ENCODE measurements at places on chromosomes 3 and 15.

GRCh38 chr15:30905821-30906220 lies 2.1 kb downstream of the FAN1 start:
- DNase-seq: no peak

DNA sequence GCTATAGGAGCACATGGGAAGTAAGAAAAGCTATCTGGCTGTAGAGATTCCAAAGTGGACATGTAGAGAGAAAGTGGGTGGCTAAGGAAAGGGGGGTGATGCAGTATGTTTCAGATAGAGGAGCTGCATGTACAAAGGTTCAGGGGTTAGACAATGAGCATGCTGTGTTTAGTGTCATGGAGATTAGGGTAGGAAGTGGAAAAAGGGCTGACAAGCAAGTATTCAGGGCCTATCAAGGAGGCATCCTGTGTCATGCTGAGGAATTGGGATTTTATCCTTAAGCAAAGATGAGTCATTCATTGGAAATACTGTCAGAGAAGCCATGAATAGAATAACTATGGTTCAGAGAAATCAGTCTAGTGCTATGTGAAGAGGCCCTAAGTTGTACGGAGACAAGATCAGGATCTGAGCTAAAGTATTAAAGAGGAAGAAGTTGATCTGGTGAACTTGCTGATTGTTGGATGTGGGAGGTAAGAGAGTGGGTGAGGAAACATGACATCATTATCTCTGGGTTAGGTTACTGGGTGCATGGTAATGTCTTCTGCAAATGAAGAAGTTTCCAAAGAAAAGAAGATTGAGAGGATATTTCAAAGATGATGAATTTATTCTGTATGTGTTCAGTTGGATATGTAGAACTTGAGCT lies 176.7 kb upstream of the GOLIM4 start:
- no peak for DNase-seq

DNA sequence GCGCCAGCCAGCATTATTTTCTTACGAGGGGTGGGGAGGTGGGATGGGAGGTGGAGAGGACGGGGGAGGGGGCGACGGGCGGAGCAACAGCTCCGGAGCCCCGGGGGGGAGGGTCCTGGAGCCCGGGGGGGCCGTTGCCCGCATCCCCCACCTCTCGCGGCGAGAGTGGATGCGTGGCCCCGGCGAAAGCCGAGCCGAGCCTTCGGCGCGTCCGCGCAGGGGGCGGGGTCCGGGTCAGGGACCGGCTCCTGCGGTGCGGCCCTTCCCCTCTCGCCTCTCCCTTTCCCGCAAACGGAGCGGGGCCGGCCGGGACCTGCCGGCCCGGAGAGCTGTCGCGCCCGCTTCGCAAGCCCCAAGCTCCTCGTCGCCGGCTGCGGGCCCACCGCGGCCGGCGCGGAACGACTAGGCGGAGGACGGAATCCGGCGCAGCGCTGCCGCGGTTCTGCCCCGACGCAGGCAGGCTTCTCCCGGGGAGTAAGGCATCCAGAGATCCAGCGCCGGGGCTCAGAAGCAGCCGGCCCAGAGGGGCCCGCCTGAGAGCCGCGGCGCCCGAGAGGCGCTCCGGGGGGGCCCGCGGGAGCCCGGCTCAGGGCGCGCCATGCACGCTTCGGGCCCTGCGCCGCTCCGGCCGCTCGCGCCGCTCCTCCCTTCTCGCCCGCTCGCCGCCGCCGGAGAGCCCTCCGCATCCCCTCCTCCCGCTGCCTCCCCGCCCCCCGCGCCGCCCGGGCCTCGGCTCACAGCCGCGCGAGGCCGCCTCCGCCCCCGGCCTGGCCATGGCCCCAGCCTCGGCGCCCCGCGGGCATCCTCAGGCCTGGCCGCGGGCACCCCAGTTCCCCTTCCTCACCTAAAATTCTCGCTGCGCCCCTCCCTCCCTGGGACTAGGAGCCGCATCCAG lies 459 bp upstream of the ADCY5 start:
- no peak for DNase-seq

GRCh38 chr3:99542767-99543518 lies 95.5 kb upstream of the COL8A1 start:
- no peak for DNase-seq

DNA sequence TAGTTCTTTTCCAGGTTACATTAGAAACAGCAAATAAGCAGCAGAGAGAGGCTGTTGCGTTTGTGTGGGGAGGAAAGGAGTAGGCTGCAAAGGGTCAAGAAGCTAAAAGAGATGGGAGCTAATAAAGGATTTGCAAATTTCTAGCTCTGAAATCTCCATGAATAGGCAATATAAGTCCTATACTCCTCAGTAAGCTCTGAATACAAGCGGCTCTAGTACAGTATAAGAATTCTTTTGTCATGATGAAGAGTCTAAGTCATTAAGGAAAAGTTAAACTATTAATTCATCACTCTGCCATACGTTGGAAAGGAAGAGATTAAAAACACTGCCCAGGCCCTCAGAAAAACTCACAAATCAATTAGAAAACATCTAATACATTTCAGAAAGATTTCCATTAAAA lies 59.3 kb downstream of the CEP152 start:
- DNase-seq: no peak

- no peak for DNase-seq
Observed at GRCh38 chr15:39641191-39641889, 60.5 kb downstream of the THBS1 start.

DNA sequence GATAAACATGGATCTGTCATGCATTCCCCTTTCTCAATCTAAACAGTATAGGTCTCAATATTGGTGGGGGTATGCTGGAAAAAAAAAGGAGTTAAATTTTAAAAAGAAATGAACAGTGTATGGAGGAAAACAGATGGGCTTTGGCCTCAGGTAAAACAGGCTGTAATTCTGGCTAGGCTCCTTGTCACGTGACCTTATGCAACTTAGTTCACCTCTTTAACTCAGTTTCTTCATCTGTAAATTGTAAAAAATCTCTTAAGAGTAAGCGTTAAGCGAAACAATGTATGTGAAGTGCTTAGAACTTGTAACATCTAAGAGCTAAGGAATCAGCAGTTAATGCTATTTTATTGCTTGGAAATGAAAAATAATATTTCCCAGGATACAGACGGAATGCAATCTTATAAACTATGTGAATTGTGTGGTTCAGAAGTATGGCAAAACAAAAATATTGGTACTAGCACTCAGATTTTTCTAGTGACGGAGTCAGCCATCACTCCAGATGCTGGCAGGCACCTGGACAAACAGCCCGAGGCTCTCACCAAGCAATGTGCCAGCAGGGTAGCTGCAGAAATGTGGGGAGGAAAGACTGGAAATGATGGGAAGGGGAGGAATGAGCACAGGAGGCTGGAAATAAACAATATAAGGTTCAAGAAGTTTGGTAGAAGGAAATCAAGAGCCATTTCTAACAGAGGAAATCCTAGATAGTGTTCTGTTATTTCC lies 172.8 kb downstream of the USP13 start:
- no peak for DNase-seq

- no peak for DNase-seq
Observed at GRCh38 chr15:69760258-69760845, 307.7 kb downstream of the RPLP1 start.

DNA sequence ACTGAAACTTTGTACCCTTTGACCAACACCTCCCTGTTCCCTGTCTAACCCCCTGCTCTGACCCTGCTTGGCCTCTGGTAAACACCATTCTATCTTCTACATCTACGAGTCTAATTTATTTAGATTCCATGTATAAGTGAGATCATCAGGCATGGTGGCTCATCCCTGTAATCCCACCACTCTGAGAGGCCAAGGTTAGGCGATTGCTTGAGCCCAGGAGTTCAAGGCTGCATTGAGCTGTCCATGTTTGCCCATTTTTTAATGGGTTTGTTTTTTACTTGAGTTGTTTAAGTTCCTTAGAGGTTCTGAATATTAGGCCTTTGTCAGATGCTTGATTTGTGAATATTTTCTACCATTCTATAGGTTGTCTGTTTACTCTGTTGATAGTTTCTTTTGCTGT lies 16.9 kb downstream of the FBXW12 start:
- no peak for DNase-seq

- no peak for DNase-seq
Observed at GRCh38 chr15:78925956-78926743, 18.7 kb downstream of the CTSH start.

GRCh38 chr15:33587773-33588172 lies 277.0 kb downstream of the RYR3 start:
- no peak for DNase-seq

GRCh38 chr3:194221336-194221735 lies 85.4 kb downstream of the HES1 start:
- no peak for DNase-seq

DNA sequence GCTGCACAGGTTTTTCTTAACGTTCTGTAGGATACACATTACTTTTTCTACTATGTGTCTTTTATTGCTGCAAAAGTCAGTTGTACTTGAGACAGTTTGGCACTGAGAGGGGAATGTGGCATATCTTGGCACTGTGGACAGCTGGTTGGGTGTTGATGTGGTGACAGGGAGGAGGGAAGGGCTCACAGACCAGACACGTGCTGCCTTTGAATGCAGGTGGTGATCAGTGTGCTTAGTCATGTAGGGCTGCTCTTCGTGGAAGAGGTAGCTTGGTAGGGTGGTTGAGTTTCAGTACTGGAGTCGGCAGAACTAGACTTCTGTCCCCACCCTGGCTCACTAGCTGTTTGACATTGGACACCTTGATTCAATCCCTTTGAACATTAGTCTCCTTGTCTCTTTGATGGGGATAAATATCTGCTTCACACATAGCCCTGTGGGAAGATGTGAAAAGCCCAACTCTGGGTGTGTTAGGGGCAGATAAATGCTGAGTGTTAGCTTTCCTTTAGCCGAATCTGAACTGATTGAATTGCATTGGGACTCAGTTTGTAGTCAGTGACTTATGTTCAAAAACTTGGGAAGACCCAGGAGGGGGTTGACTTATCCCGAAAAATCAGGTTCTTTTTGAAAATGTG lies 108.4 kb downstream of the PTPRG start:
- DNase-seq: no peak
